ENCODE measurements at places on chromosomes 6 and 20.

DNA sequence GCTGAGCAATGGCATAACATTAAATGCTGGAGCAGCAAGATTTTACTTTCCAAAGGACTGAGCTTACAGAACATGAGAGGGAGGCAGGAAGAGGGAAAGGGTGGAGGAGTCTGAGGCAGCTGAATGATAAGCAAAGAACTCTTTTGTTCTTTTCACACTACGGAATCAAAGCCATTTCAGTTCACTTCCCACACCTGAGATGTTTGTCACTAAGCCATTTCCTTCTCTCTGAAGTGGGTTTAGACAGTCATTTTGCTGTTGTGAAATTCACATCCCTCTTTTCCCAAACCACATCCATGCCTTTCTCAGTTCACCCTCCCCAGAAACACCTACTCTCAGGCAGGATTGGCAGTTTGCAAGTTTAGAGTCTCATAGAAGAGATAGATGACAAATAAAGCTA lies 267.9 kb downstream of the ADGRG6 start:
- no peak for DNase-seq

GRCh38 chr6:76004202-76004601 lies 68.3 kb downstream of the IMPG1 start:
- no peak for DNase-seq

- no peak for DNase-seq
Measured at GRCh38 chr20:47749339-47749738, 35.9 kb downstream of the SULF2 start.

DNA sequence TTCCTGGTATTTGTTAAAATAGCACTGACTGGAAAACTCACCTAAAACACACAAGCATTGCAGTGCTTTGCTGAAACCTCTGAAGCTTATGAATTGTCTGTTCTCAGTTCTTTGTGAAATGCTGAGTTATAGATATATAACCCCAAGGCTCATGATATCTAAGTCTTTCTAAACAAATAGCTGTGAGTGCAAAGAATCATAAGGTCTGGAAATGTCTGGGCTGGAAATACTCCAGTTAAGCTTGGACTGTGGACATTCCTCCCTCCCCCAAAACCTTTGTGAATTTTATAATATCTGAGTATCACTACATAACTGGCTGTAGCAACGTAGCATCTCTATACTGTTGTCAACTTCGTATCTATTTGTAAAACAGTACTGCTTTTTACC lies 69.1 kb downstream of the CBLN4 start:
- no peak for DNase-seq

- DNase-seq, result no peak
Measured at GRCh38 chr6:36915599-36915998, 29.8 kb downstream of the C6orf89 start.

DNA sequence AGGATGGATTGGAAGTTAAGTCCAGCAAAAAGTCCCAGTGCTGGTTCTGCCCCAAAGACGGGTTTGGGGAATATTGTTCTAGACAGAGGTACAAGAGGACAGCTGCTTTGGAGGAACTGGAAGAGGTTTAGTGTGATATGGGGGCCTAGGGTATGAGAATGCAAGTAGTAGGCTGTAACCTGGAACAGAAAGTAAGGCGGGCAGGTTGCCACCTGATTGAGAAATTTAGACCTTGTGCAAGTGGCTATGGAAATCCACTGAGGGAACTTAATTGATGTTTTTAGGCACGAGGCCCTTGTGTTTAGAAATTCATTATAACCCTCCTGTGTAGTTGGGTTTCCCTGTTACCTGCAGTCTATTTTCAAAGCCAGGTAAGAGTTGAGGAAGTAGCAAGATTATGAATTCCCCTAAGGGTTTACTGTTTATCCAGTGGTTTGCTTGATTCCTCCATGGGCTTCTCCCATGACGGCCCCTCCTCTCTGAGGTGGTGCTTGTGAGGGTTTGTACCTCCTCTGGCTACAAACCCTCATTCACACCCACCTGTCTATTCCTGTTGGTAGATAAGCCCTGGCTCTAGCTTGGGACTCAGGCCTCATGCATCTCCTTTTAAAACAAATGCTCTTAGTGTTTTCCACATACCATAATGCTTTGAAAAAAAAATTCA lies 42.0 kb upstream of the BCAS1 start:
- DNase-seq, result peak; percentile 23

- DNase-seq, result peak; percentile 10
Measured at GRCh38 chr6:83884523-83884922, 25.0 kb downstream of the CYB5R4 start.

DNA sequence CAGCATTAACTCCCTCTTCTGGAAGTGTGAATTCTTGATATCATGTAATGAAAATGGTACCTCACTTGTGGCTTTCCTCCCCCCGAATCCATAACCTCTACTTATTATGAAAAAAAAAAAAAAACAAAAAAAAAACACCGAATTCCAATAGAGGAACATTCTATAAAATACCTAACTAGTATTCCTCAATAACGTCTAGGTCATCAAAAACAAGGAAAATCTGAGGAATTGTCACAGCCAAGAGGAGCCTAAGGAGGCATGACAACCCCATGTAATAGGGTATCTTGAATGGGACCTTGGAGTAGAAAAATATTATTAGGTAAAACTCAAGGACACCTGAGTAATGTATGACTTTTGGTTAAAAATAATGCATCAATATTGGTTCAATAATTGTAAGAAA lies 38.9 kb upstream of the POLR1H start:
- no peak for DNase-seq

GRCh38 chr6:167450626-167451025 lies 125.7 kb downstream of the TTLL2 start:
- no peak for DNase-seq

DNA sequence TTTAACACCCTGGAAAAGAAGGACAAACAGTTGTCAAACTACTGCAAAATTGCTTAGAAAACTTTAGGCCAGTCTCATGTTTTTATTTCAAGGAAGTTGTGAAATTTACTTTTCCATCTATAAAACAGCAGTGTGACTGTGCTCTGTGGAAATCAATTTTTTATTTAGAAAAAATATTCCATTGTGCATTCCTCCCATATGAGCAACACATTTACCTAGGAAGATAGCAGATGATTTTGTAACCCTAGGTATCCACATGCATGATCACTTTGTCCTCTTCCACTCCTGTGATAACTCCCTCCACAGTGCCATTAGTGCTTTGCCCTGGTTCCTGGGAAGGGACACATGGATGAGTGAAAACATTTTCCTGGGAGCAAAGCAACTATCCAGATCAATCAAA lies 70.0 kb upstream of the SHLD1 start:
- DNase-seq, result no peak

DNA sequence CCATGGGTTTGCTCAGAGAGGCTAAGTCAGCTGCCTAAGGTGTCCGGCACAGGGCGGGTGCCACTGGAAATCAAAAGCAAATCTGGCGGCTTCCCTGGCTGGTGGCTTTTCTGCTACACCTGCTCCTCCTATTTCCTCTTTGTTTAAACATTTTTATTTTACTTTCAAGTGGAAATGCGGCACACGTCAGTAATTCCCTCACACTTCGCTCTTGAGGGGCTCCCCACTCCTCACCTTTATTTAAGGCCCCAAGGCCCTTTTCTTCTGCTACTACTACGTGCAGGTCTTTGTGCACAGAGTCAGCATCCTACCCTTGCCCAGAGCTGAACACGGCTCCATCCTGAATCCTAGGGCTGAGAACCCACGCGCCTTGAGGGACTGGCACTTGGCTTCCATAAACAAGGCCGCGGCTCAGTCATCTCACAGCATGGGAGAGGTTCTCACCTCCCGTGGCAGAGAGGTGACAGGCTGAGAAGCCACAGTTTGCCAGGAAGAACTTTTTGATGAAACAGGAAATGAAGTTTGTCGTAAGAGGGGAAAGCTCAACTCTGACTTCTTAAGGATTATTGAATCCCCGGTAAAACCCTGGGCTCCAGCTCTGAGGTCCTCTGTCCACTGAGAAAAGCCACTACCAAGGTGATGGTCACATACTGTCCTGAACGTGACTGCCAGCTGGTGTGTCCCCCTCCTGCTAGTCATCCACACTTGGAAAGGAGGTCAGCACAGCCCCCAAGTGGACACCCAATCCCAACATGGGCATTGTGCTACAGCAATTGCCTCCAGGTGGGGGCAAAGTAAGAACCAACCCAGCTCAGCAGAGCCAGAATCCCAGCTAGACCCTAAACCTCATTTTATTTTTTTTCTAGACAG lies 48.0 kb downstream of the NFATC2 start:
- DNase-seq, result no peak

GRCh38 chr20:31705598-31706597 lies 16.8 kb downstream of the BCL2L1 start:
- DNase-seq, result no peak

GRCh38 chr6:1316489-1316971 lies 4.6 kb downstream of the FOXQ1 start:
- DNase-seq, result no peak

DNA sequence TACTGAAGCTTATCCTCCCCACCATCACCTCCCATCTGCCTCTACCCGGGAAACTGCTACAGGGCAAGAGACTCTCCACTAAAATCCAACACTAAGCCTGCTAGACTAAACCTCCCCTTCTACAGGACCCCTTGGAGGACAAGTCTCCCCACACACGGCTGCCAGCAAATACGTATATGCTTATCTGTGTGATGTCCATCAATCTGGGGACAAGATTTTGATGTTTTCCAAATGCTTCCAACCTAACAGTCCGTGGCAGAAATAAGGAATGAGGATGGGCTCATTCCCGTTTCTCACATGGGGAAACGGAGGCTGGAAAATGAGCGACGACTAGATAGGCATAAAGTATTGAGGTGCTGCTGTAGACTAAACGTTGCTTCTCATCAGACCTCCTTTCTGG lies 1.8 kb downstream of the KCNK5 start:
- no peak for DNase-seq

- DNase-seq, result no peak
Measured at GRCh38 chr6:158081657-158081935, 86.5 kb downstream of the SERAC1 start.

DNA sequence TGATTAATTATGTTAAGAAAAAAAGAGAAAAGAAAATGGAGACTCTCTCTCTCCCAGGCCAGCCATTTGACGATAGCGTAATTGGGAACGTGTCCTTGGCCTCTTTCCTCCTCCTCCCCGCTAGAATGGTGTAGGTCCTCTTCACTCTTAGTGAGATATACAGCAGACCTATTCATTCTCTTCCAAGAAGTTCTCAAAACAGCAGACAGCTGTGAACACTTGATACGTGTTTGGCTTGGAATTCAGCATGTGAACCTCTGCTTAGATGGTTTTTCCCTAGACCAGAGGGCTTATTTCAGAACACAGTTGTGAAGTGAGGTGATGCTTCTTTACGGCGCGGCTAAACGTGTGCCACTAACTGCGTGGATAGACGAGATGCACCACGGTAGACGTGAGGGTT lies 32.6 kb upstream of the TULP4 start:
- DNase-seq, result peak; percentile 26

- DNase-seq, result no peak
Measured at GRCh38 chr20:56839222-56839621, 210.1 kb downstream of the TFAP2C start.

DNA sequence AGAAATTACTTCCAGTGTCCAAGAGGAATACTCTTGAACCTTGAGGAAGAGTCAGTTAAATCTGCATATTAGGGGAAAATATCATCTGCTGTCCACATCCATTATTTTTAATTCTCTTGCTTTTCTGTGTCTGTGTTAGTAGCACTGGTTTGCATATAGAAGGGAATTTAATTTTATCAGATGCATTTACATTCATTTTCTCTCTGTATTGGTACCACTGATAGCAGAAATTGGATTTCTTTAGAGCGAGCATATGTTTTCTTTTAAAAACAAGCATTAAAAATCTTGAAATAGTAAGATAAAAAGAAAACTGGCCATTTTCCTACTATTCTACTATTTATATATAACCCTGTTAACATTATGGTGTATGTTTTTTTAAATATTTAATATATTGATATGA lies 83.8 kb downstream of the KIZ start:
- no peak for DNase-seq

- no peak for DNase-seq
Measured at GRCh38 chr6:5205035-5205507, 55.7 kb downstream of the LYRM4 start.

- no peak for DNase-seq
Measured at GRCh38 chr6:108955329-108955949, 107.2 kb downstream of the ARMC2 start.

DNA sequence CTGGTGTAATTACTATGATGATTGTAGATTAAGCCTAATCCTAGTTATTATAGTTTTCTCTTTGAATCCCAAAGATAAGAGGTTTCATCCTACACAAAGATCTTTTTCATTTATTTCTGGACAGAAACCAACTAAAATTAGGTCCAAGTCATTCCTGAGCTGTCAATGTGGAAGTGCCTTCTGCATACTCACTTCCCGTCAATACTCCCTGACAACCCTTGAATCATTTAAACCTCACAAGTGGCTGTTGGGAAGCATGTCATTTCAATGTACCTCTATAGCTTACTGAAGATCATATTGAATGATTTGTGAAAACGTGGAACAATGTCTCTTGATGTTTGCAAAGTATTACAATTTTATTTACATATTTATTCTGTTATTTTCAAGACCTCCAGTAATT lies 274.1 kb downstream of the HACE1 start:
- DNase-seq, result no peak

Measured in skeletal muscle cell (primary cell).